Hepatic stellate cell (primary cell): ENCODE measurements at places on chromosomes 2 and 18.

DNA sequence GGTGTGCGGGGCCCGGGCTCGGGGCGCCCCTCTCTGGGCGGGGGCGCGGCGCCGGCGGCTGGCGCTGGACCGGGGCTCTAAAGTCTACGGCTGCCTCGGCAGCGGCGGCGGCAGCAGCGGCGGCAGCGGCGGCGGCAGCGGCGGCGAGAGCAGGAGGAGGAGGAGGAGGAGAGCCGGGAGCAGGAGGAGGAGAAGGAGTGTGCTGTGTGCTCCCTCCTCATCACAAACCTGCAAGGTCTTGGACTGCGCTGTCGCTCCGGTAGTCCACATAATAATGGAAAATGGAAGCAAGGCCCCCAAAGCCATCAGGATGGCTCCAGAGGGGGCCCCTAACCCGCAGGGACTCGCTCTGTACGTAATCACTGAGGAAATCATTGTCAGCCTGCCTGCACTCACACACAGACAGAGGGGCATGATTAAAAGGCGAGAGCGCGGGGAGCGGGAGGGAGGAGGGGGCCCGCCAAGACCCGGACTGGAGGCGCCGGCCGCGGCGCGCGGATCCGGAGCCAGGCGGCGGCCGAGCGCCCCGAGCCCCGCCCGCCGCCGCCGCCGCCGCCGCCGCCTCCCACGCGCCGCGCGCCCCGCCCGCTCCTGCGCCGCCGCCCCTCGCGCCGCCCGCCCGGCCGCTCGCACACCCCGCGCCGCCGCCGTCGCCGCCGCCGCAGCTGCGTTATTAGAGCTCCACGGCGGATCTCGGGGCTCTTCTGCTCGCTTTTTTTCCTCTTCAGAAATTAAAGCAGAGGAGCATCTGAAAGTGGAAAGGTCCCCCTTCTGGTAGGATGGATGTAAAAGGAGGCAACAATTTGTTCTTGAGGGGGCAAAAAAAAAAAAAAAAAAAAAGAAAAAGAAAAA lies at the start of gene ZNF521:
Gene ZNF521, minus strand, starts transcription at position 390 of the 852 bp plus-strand sequence. CDS start 1,220 bp downstream, outside the sequence.
- peak; percentile 75 for DNase-seq

DNA sequence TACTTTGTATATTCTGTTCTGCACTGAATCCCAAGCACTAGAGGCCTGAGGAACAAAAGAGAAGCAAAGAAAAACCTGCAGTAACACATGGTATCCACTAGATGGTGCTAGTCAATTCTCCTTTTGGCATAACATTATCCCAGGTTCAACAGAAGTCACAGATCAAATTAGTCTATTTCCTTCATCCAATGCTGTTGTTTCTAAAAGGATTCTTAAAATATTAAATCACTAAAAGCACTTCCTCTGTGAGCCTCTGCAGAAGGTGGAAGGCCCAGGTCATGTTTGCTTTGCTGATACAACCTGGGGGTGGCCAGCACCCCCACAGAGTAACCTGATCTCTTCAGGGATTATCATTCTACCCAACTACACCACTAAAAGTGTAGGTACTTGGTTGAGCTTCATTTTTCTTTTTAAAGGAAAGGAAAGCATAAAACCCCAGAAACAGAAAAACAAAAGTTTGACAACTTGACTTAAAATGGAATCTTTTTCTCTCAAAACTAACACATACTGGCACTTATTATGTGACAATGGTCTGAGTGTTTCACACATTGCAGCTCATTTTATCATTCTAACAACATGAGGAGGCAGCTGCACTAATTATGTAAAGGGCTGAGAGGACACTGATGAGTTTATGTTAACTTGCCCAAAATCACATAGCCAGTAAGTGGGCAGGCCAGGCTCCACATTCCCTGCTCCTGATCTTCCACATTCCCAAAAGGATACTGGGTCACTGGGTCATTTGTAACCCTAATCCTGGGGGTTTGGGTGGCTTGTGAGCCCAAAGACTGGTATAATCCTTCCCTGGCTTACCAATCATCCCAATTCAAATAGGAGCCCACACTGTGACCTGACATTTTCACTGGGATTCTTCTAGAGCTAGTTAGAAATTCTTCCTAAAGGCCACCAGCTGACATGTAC lies 66.8 kb upstream of the DNER start:
- DNase-seq = peak; percentile 29

- DNase-seq = no peak
Measured at GRCh38 chr2:184006998-184007397, 591.3 kb upstream of the ZNF804A start.

GRCh38 chr18:39909706-39910105 lies 2045.3 kb upstream of the PIK3C3 start:
- DNase-seq = no peak

DNA sequence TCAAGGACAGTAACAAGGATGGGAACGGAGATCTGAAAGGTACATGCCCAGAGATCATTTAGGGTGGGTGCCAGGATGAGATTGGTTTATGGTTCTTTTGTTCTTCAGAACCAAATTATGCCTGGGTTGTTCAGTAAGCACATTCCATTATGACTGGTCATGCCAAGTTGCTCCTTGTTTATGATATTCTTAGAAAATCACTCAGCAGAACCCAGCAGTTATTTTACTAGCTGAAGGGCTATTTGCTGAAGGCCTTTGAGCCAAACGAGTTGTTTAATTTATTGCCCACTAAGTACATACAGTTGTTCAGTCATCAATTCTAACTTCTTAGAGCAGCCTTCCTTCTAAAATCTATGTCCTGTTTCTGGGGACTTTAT lies 635 bp downstream of the SLC3A1 start:
- peak; percentile 24 for DNase-seq

GRCh38 chr18:75223687-75224347 lies 13.2 kb downstream of the TSHZ1 start:
- no peak for DNase-seq

DNA sequence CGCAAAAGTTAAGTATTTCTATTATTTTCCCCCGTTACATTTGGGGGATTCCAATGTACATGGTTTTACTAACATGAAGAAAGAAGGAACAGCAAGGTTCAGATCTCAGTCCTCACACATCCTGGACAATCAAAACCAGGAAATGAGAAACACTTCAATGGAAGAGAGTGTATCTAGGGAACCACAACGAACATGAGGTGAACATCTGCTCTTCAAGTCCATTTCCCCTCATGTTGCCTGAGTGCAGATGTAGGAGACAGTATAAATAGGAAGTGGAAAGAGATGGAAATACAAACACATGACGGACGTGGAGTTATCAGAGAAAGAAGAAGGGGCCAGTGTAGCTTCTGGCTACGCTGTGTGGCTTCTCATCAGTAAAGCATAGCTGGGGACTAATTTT lies 52.6 kb downstream of the CHN1 start:
- no peak for DNase-seq

DNA sequence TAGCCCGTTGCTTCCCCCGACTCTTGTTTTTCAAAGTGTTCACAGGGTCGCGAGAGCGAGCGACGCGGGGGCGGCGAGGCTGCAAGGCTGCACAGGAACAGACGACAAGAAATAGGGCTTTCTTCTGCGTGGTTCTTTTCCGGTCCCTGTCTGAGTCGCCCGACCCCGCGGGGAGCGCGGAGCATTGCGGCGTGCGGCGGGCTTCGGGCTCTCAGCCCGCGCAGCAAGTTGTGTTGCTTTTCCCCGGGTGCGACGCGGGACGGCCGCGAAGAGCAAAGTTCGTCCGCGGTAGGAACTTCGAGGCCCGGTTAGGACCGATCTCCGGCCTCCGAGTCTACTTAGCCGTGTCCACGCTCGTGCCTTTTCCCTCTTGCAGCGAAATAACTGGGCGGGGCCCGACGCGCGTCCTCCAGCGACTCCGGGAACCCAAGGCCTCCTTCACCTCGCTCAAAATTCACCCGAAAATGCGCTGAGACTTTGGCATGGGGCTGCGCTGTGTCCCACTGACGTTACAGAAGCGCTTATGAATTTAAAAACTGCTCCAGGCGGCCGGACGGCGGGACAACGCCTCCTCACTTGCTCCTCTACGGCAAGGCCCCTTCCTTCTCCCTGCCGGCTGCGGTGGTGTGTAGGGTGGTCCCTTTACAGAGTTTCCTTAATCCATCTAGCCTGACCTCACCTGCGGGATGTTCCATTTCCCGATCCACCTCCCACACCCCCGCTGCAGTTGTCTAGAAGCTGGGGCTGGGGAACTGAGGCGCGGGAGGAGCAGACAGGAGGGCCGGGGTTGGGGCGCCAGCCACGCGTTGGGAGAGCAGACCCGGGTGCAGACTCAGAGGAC lies 1.5 kb upstream of the BCL2L11 start:
- no peak for DNase-seq

- peak; percentile 53 for DNase-seq
Measured at GRCh38 chr2:118221536-118222272, 133.4 kb downstream of the INSIG2 start.

DNA sequence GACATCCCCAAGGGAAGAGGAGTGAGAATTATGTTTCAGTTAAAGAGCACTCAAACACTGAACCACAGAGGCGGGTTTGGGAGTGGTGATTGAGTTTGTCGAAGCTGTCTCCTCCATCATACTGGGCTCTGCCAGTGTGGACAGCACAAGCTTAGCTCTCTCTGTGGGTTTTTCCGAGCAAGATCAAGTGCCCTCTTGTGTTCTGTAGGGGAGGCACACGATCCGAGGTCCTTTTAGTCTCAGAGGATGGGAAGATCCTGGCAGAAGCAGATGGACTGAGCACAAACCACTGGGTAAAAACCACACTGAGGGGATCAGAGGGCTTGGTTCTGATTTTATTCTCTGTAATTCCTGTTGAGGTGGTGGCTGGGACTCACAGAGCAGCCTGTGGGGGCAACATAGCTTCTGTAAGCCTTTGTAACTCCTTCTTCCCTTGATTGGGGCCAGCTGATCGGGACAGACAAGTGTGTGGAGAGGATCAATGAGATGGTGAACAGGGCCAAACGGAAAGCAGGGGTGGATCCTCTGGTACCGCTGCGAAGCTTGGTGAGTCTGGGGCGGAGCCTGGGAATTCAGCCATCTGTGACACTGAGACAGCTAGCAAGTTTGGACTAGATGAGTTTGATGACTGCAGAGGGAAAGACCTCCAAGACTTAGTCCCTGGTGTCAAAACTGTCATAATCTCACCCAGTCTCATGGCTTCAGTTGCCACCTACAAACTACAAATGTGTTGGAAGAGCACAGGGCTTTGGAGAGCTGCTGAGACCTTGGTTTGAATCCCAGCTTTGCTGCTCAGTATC lies 2.0 kb downstream of the NAGK start:
- peak; percentile 60 for DNase-seq

GRCh38 chr2:74658516-74658915 lies 4.5 kb downstream of the SEMA4F start:
- peak; percentile 58 for DNase-seq

- DNase-seq = no peak
Measured at GRCh38 chr2:85888020-85888683, 638 bp downstream of the ST3GAL5 start.

GRCh38 chr2:175454953-175455389 lies 273.5 kb upstream of the ATP5MC3 start:
- no peak for DNase-seq

DNA sequence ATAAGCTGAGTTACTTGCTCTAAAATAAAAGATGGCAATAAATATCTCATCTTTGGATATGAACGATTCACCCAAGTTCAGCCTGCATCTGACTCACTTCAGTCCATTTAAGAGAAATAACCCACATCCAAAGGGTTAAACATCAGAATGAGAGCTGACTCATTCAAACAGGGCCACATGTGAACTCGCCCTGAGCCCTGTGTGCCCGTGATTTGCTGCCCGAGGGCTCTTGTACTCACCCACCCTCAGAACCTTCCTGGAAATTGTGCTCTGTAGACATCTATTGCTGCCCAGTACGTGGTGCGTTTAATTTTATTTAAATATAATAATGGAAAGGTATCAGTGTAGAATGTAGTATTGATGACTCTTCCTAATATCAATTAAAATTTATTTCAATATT lies 66.9 kb upstream of the RBM44 start:
- DNase-seq = peak; percentile 64

DNA sequence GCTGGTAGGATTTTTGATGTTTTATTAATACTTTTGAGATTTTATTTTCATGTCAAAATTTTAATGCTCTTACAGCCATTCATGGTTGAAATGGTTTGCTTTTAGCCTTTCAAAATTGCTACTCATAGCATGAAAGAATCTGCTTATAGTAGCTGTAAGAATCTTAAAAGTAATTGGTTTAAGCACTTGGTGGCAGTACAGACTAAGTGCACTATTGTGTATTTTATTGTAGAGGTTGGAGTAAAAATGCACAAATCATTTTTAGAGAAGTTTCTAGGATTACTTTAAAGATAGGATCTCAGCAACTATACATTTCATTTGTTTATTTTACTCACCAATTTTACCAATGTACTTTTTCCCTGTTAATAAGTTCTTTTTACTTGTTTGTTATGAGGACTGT lies 205.8 kb downstream of the SPAG16 start:
- DNase-seq = no peak

GRCh38 chr2:215260097-215260677 lies 51.7 kb upstream of the ATIC start:
- no peak for DNase-seq

DNA sequence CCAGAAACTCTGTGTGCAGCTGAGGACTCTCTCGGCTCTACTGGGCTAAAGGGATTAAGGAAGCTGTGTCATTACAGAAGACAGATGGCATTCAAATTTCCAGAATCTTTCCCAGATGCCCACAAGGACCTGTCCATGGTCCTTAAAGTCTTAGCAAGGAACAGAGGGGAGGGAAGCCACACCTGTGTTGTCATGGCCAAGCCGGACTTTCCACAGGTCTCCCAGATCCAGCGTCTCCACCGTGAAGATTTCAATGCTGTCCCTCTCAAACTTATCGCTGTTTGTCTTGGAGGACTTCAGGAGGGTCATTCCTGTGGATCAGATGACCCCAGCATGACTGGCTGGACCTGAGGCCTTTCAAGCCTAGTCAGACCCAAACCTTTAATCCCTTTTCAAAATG lies 114.5 kb downstream of the LOXHD1 start:
- no peak for DNase-seq

DNA sequence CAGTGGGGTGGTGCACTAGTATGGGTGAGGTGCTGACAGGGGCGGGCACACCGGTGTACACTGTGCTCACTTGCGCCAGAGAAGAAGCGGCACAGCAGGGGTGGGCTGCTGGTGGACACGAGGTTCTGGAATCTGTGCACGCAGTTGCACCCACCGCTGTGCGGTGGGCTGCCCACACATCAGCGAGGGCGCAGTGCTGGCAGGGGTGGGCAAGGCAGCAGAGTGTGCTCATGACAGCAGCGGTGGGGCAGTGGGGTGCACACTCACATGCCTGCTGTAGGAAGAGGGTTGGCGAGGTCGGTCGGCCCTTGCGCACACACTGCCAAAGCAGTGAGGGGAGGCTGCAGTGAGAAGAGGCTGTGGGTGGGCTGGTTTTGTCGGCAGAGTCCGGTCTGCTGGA lies 141.8 kb downstream of the GALNT13 start:
- no peak for DNase-seq

DNA sequence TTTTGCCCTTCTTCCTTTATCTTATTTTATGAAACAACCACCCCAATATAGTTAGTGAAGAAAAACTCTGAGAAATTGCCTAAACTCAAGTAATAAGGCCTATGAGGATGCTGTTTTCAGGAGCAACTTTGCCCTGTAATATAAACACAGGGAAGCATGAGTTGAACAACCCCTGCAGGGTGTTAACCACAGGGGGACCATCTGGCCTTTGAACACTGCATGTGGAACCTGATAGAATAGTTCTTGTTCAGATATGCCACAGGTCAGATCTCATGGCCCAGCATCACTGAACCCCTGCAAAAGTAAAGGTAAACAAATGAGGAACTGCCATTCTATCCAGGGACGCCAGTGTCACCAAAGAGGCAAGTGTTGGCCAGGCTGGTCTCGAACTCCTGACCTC lies 82.6 kb downstream of the MAPK4 start:
- DNase-seq = no peak

GRCh38 chr2:44121899-44122298 lies 46.8 kb upstream of the PPM1B start:
- DNase-seq = no peak
